ENCODE measurements at places on chromosomes 7 and 10.

- DNase-seq = no peak
Measured at GRCh38 chr7:103640031-103640779, 194.2 kb upstream of the SLC26A5 start.

- DNase-seq = no peak
Measured at GRCh38 chr10:27771231-27771630, 25.6 kb upstream of the MKX start.

- no peak for DNase-seq
Measured at GRCh38 chr7:52682993-52683392, 352.4 kb upstream of the POM121L12 start.

GRCh38 chr10:123496375-123496774 lies 169.8 kb upstream of the GPR26 start:
- no peak for DNase-seq

DNA sequence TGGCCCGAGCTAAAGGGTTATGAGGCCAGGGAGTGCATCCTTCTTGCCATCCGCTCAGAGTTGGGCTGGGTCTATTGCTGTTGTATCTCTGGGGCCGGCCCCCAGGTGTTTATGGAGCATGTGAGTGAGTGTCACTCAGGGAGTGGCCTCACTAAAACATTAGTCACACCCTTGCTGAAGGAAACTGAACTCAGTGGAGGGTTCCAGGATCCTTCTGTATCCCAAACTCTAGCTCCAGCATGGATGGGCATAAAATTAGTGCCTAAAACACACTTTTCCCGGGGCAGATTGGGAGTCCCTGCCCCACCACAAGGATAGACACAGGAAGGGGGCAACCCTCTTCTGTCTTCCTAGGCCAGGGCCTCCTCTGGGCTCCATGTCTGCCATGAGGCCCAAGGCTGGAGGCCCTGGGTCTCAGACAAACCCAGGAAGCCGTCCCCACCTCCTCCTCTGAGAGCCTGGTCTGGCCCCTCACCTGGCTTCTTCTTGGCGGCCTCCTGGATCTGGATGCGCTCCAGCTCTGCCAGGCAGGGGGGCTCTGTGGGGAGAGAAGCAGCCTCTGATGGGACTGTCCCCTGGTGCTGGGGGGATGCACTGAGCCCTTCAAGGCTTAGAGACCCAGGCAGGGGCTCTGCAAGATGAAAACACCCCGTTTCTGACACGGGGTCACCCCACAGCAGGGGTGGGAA lies 24.5 kb downstream of the SPOCK2 start:
- DNase-seq = no peak

DNA sequence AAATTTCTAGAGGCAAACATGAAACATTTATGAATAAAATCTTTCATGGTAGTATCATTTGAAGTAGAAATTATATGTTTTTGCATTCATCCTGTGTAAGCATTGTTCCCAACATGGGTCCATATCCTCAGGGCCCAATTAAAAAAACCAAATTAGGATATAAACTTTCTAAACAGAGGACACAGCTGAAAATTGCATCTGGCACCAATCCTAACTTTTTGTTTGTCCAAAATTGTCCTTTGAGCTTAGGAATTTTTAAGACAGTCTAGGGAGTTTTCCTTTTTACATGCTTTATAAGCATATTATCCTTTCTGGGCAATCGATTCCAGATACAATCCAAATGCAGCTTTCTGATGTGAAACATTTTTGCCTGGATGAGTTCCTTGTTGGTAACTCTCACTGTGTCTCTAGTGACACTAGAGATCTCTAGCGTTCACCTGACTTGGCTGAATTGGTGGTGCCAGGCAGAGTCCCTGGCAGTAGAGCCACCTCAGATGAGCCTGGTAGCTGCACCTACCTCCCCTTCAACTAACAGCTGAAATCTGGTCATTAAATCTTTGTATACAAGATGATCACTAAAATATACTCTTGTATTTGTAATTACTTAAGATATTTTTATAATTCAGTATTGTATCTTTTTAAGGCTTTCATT lies 137.6 kb upstream of the SAMD8 start:
- no peak for DNase-seq

DNA sequence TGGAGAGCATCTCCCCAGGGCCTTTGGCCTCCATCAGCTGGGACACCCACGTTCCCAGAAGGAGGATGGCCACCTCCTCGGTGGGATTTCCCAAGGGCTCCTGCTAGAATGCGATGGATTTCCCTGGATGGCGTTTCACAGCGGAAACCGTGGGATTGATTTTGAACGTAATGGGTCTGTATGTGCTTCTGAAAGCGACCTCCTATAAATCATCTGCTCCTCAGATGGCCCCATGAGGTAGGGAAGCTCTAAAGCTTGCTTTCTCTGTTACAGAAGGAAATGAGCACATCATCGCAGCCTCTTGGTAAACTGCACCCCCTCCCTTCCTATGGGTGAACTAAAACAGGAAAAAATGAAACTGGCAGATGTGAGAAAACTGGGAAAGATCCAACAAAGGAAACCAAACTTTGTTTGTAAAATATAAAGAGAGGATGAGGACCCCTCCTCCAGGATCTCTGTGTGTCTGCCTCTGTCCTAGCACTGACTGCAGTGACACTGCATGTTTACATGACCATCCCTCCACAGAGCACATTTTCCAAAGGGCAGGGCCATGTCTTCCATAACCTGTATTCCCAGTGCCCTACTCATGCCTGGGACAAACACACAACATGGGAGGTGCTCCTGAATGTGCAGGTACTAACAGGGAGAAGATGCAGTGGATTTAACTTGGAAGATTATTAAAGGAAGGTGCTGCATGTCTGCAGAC lies 57.6 kb downstream of the LYZL1 start:
- no peak for DNase-seq

GRCh38 chr7:134474828-134475227 lies 15.9 kb upstream of the AKR1B1 start:
- no peak for DNase-seq

DNA sequence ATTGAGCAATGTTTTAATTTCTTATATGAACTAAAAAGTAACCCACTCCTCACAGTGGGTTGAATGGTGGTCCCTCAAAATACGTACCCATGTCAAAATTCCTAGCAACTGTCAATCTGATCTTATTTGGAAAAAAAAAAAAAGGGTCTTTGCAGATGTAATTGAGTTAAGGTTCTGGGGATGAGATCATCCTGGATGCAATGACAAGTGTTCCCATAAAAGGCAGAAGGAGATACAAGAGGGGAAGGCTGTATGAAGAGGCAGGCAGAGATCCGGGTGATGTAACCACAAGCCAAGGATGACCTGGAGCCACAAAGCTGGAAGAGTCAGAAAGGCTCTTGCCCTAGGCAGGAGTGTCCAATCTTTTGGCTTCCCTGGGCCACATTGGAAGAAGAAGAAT lies 516.3 kb upstream of the MKI67 start:
- no peak for DNase-seq

DNA sequence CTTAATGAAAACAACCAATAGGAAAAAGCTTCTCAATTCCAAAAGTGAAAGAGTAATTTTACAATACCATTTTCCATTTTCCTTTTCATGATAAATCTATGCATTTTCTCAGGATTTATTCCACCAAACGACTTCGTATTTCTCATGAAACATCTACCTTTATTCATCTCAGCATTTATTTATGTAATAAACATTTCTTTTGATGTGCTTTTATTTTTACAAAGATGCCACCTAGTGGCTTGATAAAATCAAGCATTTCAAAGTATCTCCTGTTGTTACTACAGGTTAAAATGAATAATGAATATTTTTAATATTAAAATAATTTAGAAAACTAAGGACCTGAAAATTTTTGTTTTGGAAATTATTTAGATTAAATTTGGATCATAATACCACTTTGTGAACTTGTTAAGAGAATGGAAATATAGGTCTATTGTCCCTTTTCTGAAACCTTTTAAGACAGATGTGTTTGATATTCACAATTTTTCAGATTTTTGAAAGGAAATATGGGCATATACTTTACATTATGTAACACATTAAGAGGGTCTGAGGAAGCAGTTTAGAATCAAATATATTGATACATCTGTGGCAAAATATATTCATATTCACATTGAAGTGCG lies 2.7 kb upstream of the IQUB start:
- DNase-seq = no peak

DNA sequence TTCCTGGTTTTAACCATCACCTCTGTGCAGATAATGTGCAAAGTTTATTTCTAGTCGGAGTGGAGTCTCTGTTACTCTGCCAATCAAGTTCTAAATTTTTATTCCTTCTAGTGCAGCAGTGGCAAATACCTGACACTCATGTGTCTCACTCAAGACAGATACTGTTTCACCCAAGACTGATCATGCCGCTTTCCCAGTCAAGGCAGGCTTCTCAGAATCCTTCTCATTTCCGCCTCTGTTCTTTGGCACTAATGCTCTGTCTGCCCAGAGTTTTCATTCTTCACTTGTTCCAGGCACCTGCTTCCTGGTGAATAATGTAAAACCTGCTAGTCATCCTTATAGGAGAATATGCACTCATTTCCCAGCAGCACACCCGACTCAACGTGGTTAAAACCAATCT lies 24.7 kb downstream of the MET start:
- no peak for DNase-seq

DNA sequence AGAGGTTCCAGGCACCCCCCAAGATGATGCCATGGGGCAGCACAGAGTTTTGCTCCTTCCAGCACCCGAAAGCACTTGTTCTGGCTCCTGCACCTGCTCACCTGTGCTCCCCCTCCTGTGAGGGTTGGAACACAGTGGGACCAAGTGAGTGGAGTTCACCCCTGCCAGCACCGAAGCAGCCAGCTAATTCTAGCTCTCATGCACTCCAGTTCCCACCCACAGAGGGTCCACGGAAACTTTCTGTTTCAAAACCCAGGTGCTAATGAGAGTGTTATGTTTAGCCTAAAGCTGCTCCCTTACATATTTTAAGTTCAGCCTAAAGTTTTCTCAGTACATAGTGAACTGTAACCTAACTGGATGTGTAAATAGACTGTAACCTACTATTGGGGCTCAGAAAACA lies 42.6 kb upstream of the SLC35G1 start:
- no peak for DNase-seq

- DNase-seq = no peak
Measured at GRCh38 chr7:157769086-157769485, 432.3 kb downstream of the DNAJB6 start.

GRCh38 chr10:121159670-121160069 lies 308.5 kb downstream of the WDR11 start:
- DNase-seq = no peak

DNA sequence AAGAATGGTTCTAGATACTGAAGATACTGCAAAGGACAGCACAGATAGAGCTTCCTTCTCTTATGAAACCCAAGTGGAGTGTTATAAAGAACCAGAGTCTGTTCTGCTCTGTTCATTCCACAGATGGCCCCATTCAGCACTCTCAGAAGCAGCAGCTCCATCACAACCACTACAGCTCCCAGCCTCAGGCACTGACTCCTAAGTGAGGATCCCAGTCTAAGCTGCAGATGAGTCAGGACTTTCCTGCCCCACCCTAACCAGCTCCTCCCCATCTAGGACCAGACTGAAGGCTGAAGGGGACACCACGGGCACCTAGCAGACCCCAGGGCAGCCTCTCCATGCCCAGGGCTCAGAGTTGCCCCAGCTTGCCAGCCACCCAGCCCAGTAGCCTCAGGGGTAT lies 379.8 kb downstream of the GRID1 start:
- no peak for DNase-seq

GRCh38 chr7:82395147-82395546 lies 48.4 kb downstream of the CACNA2D1 start:
- DNase-seq = no peak

- no peak for DNase-seq
Measured at GRCh38 chr7:152148706-152149105, 123.2 kb downstream of the GALNT11 start.

DNA sequence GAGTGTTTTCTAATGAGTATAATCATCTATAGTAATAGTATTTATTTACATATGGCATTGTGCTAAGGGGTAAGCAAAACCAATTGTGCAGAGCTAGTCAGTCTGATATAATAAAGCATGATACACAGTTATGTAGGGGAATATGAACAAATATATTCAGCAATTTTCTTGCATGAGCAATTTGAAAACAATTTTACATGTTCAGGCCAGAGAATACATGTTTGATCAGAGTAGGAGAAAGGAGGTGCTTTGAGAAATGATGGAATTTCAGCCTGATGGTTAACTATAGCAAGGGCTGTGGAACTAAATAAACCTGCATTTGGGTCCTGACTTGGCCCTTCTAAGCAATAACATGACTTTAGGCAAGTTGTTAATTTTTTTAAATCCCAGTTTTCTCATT lies 214.5 kb downstream of the TWIST1 start:
- no peak for DNase-seq

GRCh38 chr10:129323879-129324278 lies 143.2 kb upstream of the MGMT start:
- DNase-seq = no peak

GRCh38 chr10:93300288-93300917 lies 181.7 kb downstream of the MYOF start:
- no peak for DNase-seq

GRCh38 chr7:134004829-134005505 lies 122.2 kb upstream of the LRGUK start:
- no peak for DNase-seq

DNA sequence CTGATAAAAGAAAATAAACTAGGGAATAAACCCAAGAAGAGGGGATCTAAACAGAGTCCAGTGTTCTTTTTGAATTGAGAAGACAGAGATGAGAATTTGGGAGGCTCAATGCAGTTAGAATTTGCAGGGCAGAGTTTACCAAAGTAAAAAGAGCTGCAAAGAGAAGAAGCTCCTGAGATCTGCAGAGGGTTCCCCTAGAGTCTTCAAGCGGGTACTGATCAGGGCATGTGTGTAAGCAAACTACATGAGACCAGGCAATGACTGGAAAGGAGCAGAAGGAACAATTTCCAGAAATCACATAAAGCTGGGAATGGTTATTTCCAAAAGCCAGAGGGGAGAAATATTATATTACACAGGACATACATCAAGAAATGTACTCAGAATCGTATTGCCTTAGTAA lies 58.1 kb upstream of the TES start:
- DNase-seq = no peak

GRCh38 chr10:102436312-102436711 lies 3.9 kb upstream of the CUEDC2 start:
- DNase-seq = no peak

Data from brain pericyte (primary cell).